NCI-H748 treated with DMSO at 0.1 percent for 48 hours (cell line): ENCODE measurements at places on chromosomes 2 and 18.
A peak's percentile ranks its signal among the peaks of the same experiment; 100 is the strongest.

GRCh38 chr2:236991874-236992273, 93.8 kb upstream of the COPS8 start:
- no peak for DNase-seq

DNA sequence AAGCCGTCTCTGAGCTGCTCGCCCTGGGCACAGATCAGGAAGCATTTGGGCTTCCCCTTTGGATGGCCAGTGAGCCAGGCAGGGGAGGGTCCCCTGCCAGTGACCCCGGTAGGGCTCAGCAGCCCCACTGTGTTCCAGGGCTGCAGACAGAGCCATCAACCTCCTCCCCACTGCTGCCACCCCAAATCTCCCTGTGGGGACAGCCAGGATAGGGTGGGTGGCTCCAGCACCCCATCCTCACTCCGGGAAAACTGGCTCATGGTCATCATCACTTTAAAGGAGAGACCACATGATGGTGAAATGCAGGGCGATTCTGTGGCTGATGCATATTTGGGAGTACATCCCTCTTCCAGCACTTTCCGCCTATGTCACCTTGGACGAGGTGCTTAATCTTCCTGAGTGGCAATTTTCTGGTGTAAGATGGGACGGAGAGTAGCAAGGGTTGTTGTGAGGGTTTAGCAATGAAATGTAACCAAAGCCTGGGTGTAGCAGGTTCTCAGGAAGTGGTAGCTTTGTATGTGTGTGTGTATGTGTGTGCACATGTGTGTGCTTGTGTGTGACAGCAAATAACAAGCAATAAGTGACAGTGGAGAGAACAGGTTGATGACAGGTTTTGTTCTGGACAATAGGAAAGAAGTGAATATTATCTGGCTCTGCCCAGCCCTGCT, 61.8 kb downstream of the ACAA2 start:
- peak; percentile 46 for DNase-seq

GRCh38 chr2:109531896-109532727, 81.7 kb downstream of the SEPTIN10 start:
- DNase-seq = no peak

GRCh38 chr18:33573193-33573592, 4.8 kb upstream of the ASXL3 start:
- no peak for DNase-seq

- DNase-seq = no peak
These were observed 21.3 kb downstream of the LPIN1 start for GRCh38 chr2:11767779-11768178.

- DNase-seq = no peak
These were observed 81.6 kb downstream of the ASAP2 start for GRCh38 chr2:9288233-9288632.

DNA sequence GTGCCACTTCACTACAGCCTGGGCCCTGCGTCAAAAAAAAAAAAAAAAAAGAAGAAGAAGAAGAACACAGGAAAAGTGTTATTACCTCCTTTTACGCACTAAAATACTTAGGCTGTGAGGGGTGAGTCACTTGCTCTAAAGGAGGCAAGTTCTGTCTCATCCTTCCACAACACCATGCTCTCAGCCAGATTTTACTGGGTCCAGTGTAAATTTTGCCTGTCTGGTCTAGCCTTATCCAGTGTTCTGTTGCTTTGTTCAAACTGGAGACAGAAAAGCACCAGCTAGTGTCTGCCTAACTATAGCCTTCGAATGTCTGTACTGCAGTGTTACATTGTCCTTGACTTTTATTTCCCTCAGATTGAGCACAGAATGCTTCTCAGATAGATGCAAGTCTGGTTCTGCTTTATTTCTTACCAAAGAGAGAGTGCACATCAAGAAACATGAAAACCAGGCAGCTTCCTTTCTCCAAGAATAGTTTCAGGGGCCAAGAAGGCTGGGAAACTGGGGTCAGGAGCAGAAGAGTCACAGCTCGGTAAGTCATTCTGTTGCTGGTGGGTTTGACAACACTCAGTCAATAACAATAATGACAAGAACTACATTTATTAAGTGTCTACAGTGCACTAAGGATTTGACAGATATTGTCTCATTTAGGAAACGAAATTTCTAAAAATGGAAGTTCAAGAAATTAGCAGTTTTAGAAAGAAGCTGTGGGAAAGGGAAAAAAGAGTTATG, 3.1 kb upstream of the MSGN1 start:
- no peak for DNase-seq

GRCh38 chr18:73503326-73503725, 635.5 kb upstream of the NETO1 start:
- DNase-seq = no peak

- no peak for DNase-seq
These were observed 40.1 kb upstream of the PLEKHM3 start for GRCh38 chr2:208065476-208065875.

DNA sequence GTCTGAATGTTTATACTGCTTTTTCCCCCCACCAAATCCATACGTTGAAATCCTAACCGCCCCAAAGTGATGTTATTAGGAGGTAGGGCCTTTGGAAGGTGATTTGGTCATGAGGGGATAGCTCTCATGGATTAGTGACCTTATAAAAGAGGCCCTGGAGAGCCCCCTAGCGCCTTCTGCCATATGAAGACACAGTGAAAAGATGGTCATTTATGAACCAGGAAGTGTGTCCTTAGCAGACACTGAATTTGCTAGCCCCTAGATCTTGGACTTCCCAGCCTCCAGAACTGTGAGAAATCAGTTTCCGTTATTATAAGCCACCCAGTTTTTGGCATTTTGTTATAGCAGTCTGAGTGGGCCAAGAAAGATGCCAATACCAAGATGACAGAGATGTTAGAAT, 7.2 kb upstream of the TSN start:
- no peak for DNase-seq

DNA sequence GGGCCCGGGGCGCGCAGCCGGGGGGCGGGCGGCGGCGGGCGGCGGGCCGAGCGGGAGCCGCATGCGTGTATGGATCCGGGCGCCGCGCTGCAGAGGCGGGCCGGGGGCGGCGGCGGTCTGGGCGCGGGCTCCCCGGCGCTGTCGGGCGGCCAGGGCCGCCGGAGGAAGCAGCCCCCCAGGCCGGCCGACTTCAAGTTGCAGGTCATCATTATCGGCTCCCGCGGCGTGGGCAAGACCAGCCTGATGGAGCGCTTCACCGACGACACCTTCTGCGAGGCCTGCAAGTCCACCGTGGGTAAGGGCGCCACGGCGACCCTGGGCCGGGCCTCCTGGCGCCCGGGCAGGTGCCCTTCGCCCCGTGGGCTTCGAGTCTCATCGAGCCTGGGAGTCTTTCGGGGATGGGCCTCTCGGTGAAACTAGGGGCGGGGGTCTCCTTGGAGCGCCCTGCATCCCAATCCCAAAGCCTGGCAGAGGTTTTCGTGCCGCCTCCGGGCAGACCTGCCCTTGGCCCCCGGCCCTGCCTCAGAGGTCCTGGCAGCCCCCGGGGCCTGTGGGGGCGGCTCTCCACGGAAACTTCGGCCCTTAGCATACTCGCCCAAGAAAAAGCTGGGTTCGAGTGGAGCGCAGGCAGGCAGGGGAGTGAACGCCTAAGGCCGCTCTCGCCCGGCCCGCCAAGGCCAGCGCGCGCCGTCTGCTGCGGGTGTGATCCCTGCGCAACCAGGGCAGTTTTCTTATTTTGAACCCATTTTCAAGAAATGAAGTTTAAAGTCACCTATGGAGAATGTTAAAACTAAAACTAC, 622 bp downstream of the RAB12 start:
- no peak for DNase-seq

DNA sequence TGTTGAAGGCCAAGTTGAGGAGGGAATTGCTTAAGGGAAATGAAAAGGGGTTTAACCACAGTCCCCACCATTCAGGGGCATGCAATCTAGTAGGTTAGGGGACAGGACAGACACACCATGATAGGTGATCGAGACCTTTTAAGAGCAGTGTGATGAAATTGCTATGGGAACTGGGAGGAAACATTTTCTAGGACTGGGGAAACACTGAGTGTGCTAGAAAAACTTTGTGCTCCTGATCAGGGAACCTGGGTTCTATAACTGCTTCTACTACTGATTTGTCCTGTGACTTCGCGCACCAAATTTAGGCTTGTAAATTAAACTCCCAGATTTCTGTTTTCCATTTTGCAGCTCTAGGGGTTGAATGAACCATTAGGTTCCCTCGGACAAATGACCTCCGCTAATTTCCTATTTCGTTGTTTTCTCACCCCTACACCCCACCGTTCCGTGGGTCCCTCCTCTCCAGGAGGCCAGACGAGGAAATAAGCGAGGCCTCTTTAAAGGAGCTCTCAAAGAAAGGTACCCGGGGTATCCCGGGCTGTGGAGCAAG, 371 bp upstream of the LCLAT1 start:
- DNase-seq = no peak

- no peak for DNase-seq
These were observed 7.5 kb downstream of the ASB1 start for GRCh38 chr2:238433941-238434845.

DNA sequence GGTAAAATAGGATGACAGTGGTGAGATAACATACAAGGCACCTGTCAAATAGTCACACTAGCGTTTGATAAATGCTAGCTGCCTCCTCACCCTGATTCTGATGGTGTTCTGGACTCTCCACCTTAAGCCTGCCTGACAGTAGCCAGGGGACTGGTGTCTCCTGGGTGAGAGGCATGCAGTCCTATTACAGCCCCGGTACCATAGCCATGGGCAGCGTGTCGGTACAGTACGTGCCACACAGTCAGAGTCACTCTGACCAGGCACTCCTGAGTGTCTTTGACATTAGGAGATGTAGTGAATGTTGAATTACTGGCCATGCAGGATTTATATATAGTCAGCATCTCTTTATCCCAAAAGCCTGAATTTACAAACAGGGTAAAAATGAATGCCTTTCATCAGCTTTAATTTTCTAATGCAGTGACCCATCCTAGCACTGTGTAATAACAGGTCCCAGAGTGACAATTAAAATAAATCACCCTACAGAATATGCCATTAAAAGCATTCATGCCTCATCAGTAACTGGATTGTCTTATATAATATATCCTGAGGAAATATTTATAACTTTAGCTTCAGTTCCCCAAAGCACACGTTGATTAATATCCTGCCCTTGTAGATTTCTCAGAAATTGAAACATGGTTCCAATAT, 760.3 kb upstream of the SOX11 start:
- DNase-seq = no peak

DNA sequence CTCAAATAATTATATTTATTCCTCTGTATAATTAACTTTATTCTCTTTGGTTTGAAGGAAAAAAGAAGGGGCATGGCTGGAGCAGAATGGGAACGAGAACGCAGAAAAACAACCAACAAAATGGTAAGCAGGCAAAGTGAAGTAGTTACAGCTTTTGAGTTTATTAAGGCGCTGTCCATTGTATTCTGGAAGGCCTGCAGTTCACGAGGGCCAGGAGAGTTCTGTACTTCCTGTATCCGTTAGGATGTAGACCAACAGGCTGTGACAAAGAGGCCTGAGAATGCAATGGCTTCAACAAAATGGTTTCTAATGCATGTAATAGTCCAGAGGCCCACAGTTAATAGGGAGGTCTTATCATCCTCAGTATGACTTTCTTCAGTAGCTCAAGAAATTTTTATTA, 32.5 kb upstream of the SP100 start:
- DNase-seq = no peak

GRCh38 chr18:79851950-79852349, 54.2 kb downstream of the KCNG2 start:
- DNase-seq = no peak

DNA sequence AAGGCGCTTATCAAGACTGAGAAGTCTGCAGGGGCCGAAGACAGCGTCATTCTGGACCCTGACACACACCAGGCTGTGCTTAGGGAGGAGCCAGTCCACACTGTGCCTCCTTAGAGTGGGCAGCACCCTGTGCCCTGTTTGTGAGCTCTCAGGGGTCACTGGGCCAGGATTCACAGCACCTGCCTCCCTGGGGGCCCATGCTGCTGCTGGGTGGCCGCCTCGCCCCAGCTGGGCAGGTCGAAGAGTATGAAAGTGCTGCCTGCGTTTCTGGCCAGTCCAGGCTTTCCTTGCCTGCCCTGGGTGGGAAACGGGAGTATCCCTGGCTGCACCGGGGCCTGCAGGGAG, 15.4 kb upstream of the GPR55 start:
- DNase-seq = no peak

GRCh38 chr2:232628466-232629128, 4.8 kb upstream of the EFHD1 start:
- DNase-seq = no peak

DNA sequence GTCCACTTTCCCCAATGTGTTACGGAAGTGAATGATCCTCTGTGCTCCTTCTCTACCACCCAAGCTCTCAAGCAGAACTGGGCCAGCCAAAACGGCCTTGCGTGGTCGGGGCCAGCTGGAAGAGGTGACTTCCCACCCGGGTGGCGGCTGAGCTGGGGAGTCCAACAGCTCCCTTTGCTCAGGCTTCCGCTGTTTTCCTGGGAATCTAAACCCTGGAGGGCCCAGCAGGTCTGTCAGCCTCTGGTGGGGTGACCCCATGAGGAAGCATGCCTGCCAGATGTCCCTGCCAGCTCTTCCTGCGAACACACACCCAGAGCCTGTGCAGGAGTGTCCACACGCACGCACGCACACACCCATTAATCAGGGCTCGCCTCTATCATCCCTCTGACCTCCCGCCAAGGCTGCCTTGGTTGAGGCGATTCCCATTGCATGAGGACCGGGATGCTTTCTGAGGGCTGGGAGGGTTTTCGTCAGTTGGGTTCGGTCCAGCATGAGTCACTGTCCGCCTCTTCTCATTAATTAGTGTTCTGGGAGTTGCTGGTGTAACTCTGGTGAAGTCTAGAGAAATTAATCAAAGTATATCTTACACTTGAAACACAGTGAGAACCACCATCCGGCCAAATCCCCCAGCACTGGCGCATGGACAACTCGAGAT, 90.6 kb downstream of the TWIST2 start:
- DNase-seq = no peak

DNA sequence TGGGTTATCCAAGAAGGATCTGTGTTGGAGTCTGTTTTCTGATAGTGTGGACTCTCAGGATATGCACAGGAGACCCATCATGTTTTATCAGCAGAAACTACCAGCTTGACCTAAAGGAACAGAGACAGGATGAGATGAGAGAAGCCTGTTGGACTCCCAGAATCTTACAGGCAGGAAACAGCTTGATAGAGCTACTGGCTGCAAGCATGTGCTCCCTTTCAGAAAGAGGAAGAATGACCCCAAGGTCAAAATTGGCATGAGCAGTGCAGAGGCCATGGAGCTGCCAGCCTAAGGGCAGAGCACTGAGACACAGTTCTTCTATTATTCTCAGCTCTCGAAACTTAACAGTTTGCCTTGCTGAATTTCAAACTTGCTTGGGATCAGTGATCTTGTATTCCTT, 135.2 kb upstream of the NFATC1 start:
- DNase-seq = no peak

DNA sequence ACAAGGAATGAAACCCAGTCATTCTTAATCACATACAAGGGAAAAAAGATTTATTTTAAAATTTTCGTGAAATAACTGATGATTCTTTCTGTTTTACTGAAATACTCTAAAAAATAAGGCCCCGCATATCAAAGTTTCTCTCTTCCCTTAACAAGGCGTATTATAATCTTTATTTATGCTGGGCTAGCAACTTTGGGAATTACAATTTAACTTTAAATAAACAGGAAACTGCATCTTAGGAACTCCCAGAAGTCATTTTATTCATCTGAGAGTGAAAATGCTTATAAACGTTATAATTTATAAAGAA, 166.7 kb downstream of the TCF4 start:
- no peak for DNase-seq
